ENCODE measurements at places on chromosomes 2 and 18.
A peak's percentile ranks its signal among the peaks of the same experiment; 100 is the strongest.

DNA sequence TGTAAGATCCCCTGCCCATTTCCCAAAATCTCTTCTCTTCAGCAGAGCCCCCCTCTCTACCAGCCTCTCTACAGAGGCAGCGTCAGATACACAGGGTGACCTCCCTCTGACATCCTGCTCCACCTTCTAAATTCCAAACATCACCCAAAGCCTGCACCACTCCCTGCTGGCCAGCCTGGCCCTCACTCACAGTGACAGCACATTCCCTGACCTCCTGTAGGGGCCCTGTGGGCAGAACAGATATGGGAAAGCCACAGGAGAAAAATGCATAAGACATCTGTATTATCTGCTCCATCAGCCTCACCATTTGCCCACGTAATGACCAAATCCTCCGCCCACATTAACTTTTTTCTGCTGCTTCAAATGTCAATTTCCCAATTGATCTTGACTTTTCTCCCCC is 40.6 kb downstream of the TRABD2A start:
- peaks cover 11% of the 10 kb centered on the region for H3K36me3 ChIP-seq
- no peak overlapping the region for H3K27ac ChIP-seq

DNA sequence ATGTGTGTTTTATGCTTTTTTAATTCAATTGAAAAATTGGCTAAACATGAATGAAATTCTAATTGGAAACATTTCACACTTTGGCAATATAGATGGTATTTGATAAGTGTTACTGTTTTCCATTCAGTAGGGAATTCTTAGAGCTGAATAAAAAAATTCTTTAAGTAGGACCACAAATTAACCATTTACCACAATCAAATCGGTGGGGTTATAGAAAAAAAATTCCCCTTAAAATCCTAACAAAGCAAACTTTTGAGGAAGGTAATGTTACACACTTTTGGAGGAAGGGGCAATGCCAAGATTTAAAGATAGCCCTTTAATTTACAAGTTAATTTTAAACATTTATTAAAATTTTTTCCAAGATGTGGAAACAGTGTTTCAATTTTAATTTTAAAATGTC is 279.0 kb upstream of the FIGN start:
- H3K4me1 ChIP-seq: no peaks in the 10 kb centered on the region
- H3K27ac ChIP-seq: no peak overlapping the region
- DNase-seq: no peak
- H3K36me3 ChIP-seq: no peaks in the 10 kb centered on the region
- no peak overlapping the region for H3K4me3 ChIP-seq

- H3K27ac ChIP-seq: no peak overlapping the region
- H3K4me1 ChIP-seq: no peaks in the 10 kb centered on the region
- peak; percentile 11 for DNase-seq
- H3K4me3 ChIP-seq: no peak overlapping the region
Measured at GRCh38 chr2:114925296-114926255, 483.1 kb downstream of the DPP10 start.

DNA sequence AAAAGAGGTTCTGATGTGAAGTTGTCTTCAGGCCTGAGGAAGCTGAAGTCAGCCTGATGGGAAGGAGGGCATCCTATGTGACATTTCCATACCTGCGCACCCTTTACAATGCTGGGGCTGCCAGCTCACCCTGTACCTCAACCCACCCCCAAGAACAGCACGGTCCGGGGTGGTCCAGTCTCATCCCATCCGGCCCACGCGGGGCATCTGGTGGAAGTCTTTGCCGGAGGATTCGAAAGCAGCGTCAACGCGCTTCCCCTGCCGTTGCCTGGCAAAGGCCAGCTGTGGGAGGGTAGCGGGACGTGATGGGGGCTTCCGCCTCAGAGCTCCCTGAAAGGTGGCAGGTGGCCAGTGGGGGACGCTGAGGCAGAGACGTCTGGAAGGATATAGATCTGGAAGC is 113.6 kb upstream of the ANKRD30BL start:
- H3K27ac ChIP-seq: no peak overlapping the region
- DNase-seq: no peak
- no peak overlapping the region for H3K4me3 ChIP-seq
- H3K36me3 ChIP-seq: no peaks in the 10 kb centered on the region

DNA sequence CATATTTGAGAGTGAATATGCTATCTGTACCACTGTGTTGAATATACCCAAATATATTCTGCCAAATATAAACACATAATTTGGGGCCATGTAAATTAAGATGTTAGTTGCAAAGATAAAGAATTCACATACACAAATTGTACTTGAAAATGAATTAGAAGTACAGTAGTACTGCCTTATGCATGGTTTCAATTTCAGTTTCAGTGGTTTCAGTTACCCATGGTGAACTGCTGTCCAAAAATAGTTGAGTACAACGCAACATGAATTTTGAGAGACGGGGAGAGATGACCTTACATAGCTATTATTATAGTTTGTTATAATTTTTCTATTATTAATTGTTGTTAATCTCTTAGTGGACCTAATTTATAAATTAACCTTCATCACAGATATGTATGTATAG is 1313.0 kb upstream of the FAM98A start:
- H3K4me3 ChIP-seq: no peak overlapping the region
- no peaks in the 10 kb centered on the region for H3K36me3 ChIP-seq
- no peaks in the 10 kb centered on the region for H3K4me1 ChIP-seq
- DNase-seq: no peak
- H3K27me3 ChIP-seq: peaks cover 76% of the 10 kb centered on the region
- H3K27ac ChIP-seq: no peak overlapping the region

DNA sequence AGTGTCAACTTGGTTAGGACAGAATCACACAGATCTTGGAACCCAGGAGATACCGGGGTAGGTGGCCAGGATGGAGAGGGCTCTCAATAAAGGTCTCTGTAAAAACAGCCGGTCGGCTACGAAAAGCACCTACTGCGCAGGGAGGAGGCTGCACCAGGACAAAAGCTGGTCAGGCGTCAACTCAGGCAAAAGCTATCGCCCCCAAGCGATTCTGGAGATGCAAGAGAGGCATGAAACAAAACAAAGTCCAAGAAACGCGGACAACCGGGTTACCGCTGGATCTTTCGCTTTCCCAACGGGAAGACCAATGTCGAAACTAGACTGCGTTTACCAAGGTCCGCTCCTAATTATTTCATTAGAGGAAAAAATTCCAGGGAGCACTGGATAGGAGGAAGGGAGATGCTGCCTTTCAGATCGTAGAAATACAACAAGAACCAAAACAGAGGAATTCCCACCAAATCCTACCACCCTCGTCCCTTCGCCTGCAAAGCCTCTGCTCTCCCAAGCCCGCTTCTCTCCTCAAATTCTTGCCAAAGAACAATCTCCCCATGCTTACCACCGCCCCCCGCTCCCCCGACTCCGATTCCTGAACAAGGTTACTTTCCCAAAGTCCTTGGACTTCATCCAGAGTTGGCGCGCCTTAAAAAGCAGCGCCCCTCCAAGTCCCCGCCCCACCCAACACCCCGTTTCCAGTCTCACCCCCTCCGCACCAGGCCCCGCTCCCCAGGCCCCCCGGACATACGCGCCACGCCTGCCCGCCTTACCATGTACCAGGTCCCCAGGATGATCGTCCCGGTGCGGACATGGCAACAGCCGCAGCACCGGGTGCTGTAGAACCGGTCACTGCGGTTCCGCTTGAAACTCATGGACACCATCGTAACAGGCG is 539 bp downstream of the LAPTM4A start:
- H3K27ac ChIP-seq: no peak overlapping the region
- H3K4me1 ChIP-seq: peaks cover 24% of the 10 kb centered on the region
- DNase-seq: peak; percentile 69
- no peaks in the 10 kb centered on the region for H3K27me3 ChIP-seq

GRCh38 chr2:178761759-178762371 is 45.4 kb downstream of the TTN start:
- H3K27me3 ChIP-seq: peaks cover 44% of the 10 kb centered on the region
- peak; percentile 73 for DNase-seq
- H3K4me1 ChIP-seq: no peaks in the 10 kb centered on the region
- H3K27ac ChIP-seq: no peak overlapping the region
- H3K4me3 ChIP-seq: no peak overlapping the region

GRCh38 chr2:3317871-3318590 is 59.6 kb downstream of the EIPR1 start:
- no peaks in the 10 kb centered on the region for H3K4me1 ChIP-seq
- no peak overlapping the region for H3K4me3 ChIP-seq
- DNase-seq: no peak
- no peak overlapping the region for H3K27ac ChIP-seq

GRCh38 chr2:206823178-206823577 is 57.8 kb downstream of the FASTKD2 start:
- H3K27me3 ChIP-seq: no peaks in the 10 kb centered on the region
- DNase-seq: no peak
- no peaks in the 10 kb centered on the region for H3K36me3 ChIP-seq
- H3K4me1 ChIP-seq: no peaks in the 10 kb centered on the region

DNA sequence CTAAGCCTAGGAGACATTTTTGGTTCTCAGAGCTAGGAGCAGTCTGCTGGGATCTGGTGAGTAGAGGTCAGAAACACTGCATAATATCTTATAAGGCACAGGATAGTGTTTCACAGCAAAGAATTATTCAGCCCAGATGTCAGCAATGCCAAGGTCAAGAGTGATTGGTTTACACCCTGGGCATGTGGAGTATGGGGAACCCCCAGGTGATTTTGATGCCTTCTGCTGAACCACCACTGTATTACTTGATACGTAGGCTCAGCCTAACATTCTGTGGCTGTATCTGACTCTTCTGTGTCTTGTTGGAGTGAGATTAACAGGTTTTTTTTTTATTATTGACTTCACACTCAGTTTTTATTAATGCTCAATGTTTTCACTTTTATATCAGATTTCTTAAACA is 6.0 kb downstream of the DDX18 start:
- DNase-seq: no peak
- peaks cover 90% of the 10 kb centered on the region for H3K36me3 ChIP-seq
- H3K4me1 ChIP-seq: no peaks in the 10 kb centered on the region
- no peaks in the 10 kb centered on the region for H3K27me3 ChIP-seq

DNA sequence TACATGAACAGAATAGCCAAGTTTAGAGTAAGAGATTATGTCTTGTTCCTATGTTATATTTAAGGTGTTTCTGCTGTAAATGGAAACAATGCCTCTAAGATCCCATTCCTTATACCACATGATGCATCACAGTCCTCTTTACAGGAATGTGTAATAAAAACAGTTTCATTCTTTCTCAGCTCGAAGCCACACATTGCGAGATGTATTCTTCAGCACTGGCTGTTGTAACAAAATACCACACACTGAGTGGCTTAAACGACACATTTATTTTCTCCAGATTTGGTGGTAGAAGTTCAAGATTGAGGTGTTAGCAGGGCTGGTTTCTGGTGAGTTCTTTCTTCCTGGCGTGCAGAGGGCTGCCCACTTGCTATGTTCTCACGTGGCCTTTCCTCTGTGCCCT is 246.2 kb downstream of the SOCS6 start:
- H3K4me1 ChIP-seq: peaks cover 6% of the 10 kb centered on the region
- H3K36me3 ChIP-seq: no peaks in the 10 kb centered on the region
- peak overlapping the region; percentile 55 for H3K27ac ChIP-seq
- H3K27me3 ChIP-seq: peaks cover 24% of the 10 kb centered on the region

GRCh38 chr18:49652881-49653724 is 91.2 kb downstream of the LIPG start:
- H3K27ac ChIP-seq: no peak overlapping the region
- no peaks in the 10 kb centered on the region for H3K27me3 ChIP-seq
- H3K4me3 ChIP-seq: no peak overlapping the region
- peaks cover 9% of the 10 kb centered on the region for H3K4me1 ChIP-seq

DNA sequence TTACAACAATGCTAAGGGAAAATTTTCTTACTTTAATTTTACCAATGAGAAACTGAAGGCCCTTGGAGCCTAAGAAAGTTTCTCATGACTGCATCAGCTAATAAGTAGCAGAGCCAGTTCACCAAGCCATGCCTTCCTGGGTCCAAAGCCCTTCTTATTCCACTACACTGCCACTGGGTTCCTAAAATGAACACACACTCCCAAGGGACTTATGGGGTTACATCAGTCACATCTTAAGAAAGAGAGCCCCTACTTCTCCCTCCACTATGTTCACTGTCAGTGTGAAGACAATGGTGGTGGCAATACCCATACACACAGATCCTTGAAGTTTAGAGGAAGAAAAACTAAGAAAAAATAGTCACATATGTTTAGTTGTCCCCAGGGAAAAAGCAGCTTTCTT is 20.6 kb downstream of the MBD2 start:
- DNase-seq: no peak
- H3K4me1 ChIP-seq: peaks cover 24% of the 10 kb centered on the region
- H3K4me3 ChIP-seq: no peak overlapping the region
- H3K36me3 ChIP-seq: peaks cover 61% of the 10 kb centered on the region

DNA sequence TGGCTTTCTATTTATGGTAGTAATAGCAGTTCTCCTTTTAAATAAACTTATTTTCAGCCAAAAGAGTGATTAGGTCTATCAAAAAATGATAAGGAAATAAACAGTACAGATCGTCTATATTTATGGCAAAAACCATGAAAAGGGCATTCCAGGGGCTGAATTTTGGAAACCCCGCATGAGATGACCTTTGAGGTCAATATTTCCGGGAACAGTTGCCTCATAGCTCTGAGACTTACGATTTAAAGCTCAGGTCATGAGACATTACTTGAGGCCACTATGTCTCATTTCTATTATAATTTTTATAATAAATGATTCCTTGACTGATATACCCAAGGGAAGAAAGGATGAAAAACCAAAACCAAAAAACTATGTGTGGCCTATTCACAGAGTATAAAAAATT is 101.1 kb downstream of the LDLRAD4 start:
- no peak for DNase-seq
- no peaks in the 10 kb centered on the region for H3K36me3 ChIP-seq
- H3K27ac ChIP-seq: no peak overlapping the region
- no peaks in the 10 kb centered on the region for H3K4me1 ChIP-seq

DNA sequence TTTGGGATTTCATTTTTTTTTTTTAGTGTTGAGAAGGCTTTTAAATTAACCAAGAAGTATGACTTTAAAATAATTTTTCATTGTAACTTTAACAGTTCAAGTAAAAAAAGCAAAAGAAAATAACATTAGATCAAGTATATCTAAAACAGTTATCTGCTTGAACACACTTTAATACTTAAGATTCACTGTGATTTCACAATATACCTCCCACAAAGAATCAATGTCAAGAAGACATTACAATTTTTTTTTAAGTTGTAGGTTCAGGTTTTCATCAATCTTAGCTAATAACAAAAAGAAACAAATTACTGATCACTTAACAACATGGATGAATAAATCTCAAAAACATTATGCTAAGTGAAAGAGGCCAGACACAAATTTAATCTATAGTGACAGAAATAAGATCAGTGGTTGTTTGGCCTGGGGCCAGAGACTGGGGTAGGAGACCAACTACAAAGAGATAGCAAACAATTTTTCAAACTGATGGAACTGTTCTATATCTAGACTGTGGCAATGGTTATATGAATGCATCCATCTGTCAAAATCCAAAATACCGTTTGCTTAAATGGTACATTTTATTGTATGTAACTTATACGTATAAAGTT is 74.8 kb upstream of the FRZB start:
- peaks cover 62% of the 10 kb centered on the region for H3K36me3 ChIP-seq
- H3K4me1 ChIP-seq: peaks cover 18% of the 10 kb centered on the region

DNA sequence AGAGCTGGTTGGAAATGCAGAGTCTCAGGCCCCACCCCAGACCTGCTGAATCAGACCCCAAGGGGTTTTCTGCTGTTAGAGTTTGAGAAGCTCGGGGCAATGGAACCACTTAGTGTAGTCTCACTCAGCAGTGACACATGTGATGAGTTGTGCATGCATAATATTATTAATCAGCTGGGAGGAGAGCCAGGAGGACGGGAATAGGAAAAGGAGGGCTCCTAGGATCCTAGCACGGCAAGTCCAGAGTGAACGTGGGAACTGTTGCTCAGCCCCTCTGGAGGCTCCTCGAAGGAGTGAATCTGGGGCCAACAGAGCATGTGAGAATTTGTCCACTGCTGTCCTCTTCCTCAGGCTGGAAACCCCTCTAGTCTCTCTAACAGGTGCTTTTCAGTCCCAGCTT is 87.1 kb downstream of the HS1BP3 start:
- H3K4me1 ChIP-seq: peaks cover 17% of the 10 kb centered on the region
- no peak overlapping the region for H3K4me3 ChIP-seq
- peak; percentile 18 for DNase-seq
- H3K27ac ChIP-seq: no peak overlapping the region

All from MCF 10A (cell line).